Stimulated activated CD4-positive, alpha-beta T cell treated with anti-CD3 and anti-CD28 coated beads, Interleukin-12 subunit alpha, Interleukin-12 subunit beta, amount 100 ng/mL, for 24 hours (primary cell): ENCODE measurements at places on chromosomes 6 and 20.

DNA sequence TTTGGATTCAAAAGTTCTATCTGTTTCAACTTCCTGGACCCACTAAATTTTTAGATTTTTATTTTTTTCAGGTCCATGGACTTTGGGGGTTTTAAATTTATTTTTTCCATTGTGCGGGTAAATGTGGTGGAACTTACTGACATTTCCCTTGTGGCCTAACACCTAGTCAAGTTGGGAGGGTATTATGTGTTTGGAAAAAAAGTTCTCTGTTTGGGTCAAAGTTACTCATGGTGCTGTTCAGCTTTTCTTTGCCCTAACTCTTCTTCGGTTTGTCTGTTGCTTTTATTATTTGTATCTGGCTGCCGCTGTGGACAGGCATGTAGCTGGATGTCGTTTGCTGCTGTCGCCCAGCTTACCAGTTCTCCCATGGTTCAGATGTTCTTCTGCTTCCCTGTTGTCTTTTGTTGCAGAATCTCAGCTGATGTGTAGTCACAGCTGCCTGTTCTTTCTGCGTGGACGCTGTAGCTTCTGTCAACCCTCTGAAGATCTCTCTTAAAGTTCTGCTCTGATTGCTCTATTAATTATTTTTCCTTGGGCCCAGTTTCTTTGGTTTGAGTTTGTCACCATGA, 7.9 kb downstream of the IGF2R start:
- DNase-seq: no peak

DNA sequence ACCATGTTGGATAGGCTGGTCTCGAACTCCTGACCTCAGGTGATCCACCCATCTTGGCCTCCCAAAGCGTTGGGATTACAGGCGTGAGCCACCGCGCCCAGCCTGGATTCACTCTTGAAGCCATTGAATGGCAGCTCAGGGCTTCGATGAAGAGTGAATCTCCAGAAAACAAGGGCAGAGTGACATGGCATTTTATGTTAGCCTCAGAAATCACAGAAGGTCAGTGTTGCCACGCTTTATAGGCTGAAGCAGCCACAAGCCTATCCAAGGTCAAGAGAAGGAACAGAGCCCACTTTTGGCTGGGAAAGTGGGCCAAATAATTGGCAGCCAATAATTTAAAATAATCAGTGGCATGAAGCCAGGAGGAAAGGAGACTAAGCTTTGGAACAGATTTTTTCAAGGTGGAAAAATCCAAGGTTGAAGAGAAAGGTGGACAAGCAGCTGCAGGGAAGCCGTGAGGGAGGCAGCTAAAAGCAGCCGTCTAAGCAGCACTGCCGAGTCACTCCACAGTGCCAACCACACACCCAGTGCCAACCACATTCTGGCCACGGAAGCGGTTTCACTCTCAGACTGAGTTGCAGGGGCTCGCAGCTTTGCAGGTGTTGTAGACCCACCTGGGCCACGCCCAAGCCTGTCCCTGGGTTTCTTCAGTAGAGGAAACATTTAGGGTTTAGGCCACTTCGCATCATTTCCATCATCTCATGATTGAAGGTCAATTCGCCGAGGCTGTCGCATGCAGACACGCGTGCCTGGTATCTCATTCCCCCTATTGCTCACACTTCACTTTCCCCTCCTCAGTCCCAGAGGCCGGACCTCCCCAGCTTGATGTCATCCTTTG, 17.4 kb upstream of the AVP start:
- DNase-seq: peak; percentile 28

DNA sequence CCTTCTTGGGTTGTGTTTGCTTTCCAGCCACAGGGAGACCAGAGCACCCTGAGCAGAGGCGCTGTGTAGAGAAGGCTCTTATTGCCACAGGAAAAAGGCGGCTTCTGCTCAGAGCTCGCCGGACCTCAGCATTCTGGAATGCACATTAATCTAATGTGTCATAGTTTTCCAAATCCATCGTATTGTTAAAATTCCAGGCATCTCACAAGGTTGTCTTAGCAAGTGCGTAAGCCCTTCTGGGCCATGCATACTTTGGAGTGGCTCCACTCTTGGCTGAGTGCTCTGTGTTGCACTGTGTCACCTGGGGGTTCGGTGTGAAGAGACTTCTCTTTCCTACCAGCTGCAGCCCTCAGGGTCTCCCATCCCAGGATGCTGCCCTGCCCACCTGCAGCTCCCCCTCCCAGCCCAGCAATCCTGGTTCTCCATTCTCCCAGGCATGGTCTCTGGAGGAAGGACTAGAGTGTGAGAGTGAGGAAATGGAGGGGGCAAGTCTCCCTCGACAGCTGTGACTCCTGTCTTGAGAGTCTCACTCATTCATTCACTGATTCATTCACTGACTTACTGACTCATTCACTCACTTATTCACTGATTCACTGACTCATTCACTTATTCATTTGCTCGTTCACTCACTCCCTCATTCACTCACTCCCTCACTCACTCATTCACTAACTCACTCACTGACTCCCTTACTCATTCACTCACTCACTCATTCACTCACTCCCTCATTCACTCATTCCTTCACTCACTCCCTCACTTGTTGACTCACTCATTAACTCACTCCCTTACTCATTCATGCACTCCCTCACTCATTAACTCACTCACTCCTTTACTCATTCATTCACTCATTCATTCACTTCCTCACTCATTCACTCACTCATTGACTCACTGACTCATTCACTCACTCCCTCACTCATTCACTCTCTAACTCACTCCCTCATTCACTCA, 83.7 kb upstream of the MPC1 start:
- DNase-seq: no peak

DNA sequence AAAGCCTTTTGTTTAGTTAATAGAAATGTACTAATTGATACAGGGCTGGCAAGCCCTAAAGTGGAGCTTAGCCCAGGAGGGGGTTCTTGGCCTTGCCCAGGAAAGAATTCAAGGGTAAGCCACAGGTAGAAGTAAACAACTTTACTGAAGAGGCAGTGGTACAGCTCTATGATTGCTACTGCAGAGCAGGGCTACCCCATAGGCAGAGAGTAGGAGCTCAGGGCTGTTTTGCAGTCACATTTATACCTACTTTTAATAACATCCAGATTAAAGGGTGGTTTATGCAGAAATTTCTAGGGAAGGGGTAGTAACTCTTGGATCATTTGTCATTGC, 680.4 kb upstream of the GJE1 start:
- no peak for DNase-seq

DNA sequence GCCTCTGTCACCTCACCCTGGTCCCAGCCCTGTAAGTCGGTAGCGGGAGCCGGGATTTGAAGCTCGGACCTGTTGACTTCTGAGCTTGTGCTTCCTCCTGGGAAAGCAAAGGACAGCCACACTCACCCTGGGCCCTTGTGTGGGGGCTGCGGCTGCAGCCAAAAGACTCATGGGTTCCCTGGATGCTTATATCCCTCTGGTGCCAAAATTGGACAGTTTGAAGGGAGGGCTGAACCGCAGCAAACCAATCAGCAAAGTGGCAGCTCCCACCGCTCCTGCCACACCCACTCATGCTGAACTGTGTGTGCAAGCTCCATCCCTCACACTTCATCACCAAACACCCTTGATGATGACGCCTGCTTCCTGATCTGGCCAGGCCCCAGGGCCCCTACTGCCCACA, 3.9 kb upstream of the CCN5 start:
- DNase-seq: no peak

DNA sequence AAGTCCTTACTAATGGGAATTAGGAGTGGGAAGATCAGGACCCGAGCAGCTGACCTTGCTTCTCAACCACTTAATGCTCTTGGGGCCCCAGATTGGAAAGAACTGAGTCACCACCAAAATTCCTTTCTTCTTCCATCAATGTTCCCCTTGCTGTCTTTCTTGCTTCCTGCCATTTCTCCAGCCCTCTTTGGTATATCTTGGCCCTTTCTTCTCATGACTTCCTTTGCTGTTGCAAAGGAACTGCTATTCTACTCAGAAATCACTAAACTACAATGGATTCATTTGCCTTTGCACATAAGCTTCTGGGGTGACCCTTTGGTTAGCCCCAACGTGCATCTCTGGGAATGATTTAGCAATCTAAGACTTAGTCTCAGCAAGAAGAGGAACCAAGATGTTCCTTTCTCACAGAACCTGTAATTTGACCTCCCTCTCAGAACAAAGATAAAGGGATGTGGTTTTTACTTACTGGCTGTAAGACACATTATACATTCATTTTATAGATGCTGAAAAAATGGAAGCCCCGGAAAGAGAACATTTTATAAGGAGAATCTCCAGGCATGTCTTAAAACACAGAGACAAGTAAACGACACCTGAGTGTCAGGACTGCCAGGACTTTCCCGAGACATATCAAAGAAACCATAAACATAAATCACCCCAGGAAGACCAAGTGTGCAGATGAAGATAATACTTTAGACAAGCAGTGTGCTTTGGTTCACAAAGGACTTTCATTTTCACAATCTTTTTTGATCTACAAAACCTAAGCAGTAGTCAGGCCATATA, 99.0 kb upstream of the TNFAIP3 start:
- DNase-seq: no peak

GRCh38 chr20:4765681-4766080, 44.0 kb downstream of the PRND start:
- DNase-seq: no peak

- peak; percentile 63 for DNase-seq
These were observed 73.9 kb downstream of the OR2B2 start for GRCh38 chr6:27838058-27838944.
